CD4-positive, alpha-beta memory T cell (primary cell): ENCODE measurements at places on chromosomes 4 and X. TPM values are rescaled to one million over a fixed set of nuclear protein-coding genes. Genes with fewer than 3 reads are reported as not detected.
A peak's percentile ranks its signal among the peaks of the same experiment; 100 is the strongest.

The ANK2 gene
- not detected for polyA plus RNA-seq

DNA sequence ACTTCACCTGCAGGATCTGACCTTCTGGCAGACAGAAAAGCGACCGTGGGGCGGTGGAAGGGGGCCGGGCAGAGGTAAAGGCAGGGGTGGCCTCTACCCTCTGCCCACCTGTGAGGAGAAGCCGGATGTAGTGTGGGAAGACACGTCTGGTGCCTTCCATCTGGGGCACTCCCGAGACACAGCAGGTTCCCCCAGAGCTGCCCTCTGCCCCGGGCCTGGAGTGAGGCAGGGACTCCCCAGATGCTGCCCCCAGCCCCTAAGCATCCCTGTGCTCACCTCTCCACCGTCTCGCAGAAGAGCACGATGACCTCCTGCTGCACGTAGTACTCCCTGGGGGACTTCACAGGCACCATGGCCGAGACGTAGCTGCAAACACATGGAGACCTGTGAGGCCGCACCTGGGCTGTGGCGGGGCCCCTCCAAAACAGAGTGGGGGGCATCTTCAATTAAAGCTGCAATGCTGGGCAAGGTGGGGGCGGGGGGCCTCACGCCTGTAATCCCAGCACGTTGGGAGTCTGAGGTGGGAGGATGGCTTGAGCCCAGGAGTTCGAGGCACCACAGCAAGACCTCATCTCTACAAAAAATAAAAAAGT, 75.3 kb upstream of the MXD4 start:
- no peaks in the 10 kb centered on the region for H3K36me3 ChIP-seq
- H3K4me3 ChIP-seq, result no peak overlapping the region
- H3K27ac ChIP-seq, result no peak overlapping the region
- no peak for DNase-seq
- no peaks in the 10 kb centered on the region for H3K27me3 ChIP-seq

DNA sequence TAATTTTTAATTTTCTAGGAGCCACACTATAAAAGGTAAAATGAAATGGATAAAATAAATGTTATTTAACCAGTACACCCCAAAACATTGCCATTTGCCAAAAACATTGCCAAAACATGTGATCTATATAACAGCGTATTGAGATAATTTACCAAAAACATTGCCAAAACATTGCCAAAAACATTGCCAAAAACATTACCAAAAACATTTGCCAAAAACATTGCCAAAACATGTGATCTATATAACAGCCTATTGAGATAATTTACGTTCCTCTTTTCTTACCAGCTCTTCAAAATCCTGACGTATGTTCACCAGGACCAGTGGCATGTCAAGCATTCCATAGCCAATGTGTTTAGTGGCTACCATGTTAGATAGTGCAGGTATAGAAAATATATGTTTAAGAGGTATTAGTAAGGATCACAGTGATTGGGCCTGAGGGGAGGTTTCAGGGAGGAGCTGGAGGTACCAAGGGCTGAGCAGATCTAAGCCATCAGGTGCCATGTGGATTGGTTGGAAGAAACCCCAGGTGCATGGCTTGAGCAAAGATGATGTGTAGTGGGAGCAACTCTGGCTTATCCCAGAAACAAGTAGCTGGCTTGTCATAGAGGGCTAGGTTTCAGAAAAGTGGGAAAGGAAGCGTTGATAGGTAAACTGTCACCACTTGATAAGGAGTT, 42.6 kb downstream of the RAPGEF2 start:
- no peak for DNase-seq
- no peaks in the 10 kb centered on the region for H3K36me3 ChIP-seq
- H3K27ac ChIP-seq, result no peak overlapping the region

GRCh38 chr4:17664755-17665154, 50.3 kb downstream of the MED28 start:
- no peak overlapping the region for H3K27ac ChIP-seq
- no peak for DNase-seq
- H3K4me3 ChIP-seq, result no peak overlapping the region
- H3K4me1 ChIP-seq, result no peaks in the 10 kb centered on the region
- no peaks in the 10 kb centered on the region for H3K27me3 ChIP-seq

The ZFP92 gene
- 0.03 TPM for polyA plus RNA-seq

The MBNL3 gene
- polyA plus RNA-seq, result 32.2 TPM

DNA sequence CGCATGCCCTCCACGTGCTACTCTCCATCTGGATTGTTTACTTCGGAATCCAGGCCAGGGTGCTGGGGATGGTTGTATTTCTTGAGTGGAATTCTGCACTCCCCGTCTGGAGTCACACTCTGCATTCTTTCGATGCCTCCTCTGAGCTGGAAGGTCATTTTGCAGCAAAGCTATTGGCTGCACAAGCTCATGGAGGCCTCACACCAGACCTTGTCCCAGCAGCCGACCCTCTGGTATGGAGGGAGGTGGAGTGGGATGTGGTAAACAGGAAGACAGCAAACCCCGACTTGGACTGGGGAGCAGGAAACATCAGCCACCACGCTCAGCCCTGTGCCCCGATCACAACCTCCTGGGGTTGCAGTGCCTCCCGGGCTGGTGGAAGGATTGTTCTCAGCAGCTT, 225.3 kb upstream of the LNX1 start:
- no peaks in the 10 kb centered on the region for H3K4me1 ChIP-seq
- H3K4me3 ChIP-seq, result no peak overlapping the region
- DNase-seq, result no peak
- H3K27ac ChIP-seq, result no peak overlapping the region
- H3K27me3 ChIP-seq, result no peaks in the 10 kb centered on the region
- no peaks in the 10 kb centered on the region for H3K36me3 ChIP-seq

DNA sequence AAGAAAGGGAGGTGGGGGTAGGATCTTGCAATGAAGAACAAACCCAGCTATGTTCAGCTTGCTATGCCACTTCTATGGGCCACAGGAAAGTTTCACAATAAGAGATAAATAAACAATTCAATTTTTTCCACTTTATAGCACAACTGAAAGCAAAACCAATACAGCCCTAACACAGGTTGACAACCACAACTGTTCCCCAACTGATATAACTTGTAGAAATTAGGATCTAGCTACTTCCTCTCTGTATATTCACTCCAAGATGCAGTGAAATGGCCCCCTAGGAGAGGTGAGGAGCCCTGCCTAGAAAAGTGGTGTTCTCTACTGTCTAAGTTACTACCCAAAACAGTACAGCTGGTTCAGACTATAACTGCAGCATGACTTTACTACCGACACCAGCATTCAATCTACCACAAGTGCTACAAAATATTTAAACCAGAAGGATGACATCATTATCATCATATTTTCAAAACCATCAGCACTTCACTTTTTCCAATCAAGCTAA, 77.0 kb downstream of the FBXW7 start:
- no peaks in the 10 kb centered on the region for H3K27me3 ChIP-seq
- no peaks in the 10 kb centered on the region for H3K36me3 ChIP-seq
- no peak overlapping the region for H3K4me3 ChIP-seq
- peak; percentile 31 for DNase-seq
- peaks cover 46% of the 10 kb centered on the region for H3K4me1 ChIP-seq

The CT45A1 gene
- polyA plus RNA-seq, result not detected

GRCh38 chrX:133645977-133646718, 230.9 kb upstream of the GPC4 start:
- no peak overlapping the region for H3K27ac ChIP-seq
- H3K27me3 ChIP-seq, result no peaks in the 10 kb centered on the region
- H3K4me1 ChIP-seq, result no peaks in the 10 kb centered on the region
- H3K4me3 ChIP-seq, result no peak overlapping the region
- no peaks in the 10 kb centered on the region for H3K36me3 ChIP-seq

DNA sequence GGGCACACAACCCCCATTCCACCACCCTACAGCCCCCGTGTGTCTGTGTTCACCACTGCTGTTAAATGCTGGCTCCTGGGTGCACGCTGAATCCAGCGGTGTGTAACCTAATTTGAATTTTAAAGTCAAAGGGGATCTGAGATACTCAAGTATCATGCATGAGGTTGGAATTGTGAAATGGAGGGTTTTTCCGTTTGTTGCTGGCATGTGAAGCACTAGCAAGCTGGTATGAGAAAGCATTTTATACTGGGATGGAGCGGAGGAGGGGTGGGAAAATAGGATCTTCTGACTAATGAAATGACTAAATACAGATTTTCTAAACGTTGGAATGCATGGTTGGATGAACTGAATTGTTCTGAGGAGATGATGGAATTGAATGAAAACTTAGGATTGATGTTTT, 36.9 kb upstream of the FAT1 start:
- H3K4me1 ChIP-seq, result no peaks in the 10 kb centered on the region
- no peak overlapping the region for H3K27ac ChIP-seq
- H3K27me3 ChIP-seq, result no peaks in the 10 kb centered on the region
- no peaks in the 10 kb centered on the region for H3K36me3 ChIP-seq
- H3K4me3 ChIP-seq, result no peak overlapping the region

The GAB3 gene
- 5.6 TPM for polyA plus RNA-seq

The EVC gene
- 0.17 TPM for polyA plus RNA-seq

DNA sequence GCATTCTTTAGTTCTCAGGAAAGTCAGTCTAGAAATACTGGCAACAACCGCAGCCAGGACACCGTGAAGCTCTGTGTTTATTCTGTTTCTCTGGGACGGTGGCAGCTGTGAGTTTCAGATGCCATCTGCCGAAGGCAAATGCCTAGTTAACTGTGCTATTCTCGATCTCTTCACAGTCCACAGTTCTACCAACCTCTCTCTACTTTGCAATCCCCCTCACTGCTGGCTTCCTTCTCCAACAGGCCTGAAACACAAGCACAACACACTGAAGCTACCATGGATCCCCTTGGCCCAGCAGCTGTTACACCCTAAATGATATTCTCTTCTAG, 118.8 kb downstream of the ZNF827 start:
- no peaks in the 10 kb centered on the region for H3K36me3 ChIP-seq
- no peaks in the 10 kb centered on the region for H3K27me3 ChIP-seq
- no peak for DNase-seq
- H3K4me3 ChIP-seq, result no peak overlapping the region
- H3K27ac ChIP-seq, result no peak overlapping the region

DNA sequence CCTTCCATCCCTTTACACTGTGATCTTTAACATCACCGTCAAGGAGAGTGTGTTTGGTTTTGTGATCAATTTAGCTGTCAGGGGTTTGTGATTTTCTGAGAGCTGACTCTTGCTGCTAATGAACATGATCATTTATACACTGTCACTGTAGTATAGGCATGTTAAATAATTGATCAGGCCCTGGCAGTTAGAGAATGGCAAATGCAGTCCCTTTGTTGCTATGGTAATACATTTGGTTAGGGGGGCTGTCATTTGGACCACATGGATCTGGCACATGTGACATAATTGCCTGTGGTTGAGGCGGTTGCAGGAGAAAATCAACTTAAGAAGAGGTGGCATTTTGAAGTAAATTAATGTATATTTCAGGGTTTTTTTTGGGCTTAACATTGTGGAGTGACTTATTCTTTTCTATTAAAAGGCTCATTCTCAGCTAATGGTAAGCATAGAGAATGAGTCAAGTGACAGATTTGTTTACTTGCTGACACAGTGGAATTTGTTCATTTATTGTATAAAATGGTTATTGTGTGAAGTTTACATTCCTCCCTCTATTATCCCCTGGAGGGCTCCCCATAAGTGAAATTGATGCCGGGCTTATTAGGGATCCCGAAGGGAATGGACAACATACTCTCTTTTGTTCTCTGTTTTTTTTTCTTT, 114.0 kb downstream of the FHIP1A start:
- H3K36me3 ChIP-seq, result no peaks in the 10 kb centered on the region
- no peaks in the 10 kb centered on the region for H3K27me3 ChIP-seq
- H3K4me1 ChIP-seq, result no peaks in the 10 kb centered on the region
- H3K4me3 ChIP-seq, result no peak overlapping the region
- H3K27ac ChIP-seq, result no peak overlapping the region

GRCh38 chr4:118738090-118738489, 52.9 kb downstream of the METTL14 start:
- H3K27ac ChIP-seq, result no peak overlapping the region
- no peak overlapping the region for H3K4me3 ChIP-seq
- H3K27me3 ChIP-seq, result no peaks in the 10 kb centered on the region
- no peaks in the 10 kb centered on the region for H3K4me1 ChIP-seq

DNA sequence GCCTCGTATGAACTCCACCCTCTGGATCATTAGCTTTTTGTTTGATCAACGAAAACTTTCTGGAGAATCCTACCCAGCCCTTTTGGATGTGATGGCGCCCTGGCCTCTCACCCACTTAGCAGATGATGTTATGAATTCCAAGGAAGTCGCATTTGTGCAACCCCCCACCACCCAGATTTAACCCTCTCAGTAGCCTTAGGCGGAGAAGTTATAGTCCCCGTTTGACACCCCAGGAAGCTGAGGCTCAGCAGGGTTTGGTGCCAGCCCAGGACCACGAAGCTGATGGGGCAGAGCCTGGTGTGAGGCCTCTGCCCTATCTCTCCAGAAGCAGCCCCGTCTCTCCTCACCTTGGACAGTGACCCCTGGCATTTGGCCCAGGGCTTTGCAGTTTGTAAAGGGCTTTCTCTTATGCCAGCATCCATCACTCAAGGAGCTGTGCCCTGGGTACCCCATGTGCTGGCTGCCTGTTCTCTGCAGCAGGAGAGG, 1.0 kb downstream of the WFS1 start:
- DNase-seq, result no peak
- H3K36me3 ChIP-seq, result no peaks in the 10 kb centered on the region

DNA sequence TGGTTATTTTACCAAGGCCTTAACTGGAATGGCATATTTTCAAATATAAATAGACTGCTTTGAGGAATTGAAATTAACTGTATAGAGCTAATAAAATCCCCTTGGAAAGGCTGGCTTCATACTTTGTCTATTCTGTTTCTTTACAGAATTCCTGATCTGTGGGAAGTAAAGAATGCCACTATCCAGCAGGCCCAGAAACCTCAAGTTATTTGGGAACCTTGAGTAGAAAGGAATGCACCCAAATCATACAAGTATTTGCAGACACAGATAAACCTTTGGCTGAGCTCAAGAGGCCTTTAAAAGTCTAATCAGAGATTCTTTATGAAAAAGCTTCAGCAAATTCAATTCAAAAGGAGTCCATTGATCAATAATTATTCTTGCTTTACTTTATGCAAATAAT, 975.7 kb upstream of the PABPC4L start:
- no peak overlapping the region for H3K4me3 ChIP-seq
- no peaks in the 10 kb centered on the region for H3K36me3 ChIP-seq
- no peak for DNase-seq
- no peaks in the 10 kb centered on the region for H3K4me1 ChIP-seq

DNA sequence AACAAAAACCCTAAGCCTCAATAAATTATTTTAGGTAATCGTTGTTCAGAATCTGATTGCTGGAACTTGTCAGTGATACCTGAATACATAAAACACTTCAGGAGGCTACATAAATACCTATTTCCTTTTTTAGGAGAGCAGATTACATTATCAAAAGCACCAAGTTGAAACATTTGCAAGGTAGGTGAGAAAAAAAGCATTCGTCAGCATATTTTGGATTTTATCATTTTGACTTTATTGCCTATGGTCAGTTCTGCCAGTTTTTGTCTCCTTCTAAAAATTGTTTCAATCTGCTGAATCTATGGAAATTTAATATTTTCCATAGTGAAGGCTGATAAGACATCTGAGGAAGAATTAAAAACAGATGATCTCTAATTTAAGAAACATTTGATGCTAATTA, 16.5 kb upstream of the MAD2L1 start:
- H3K27ac ChIP-seq, result no peak overlapping the region
- no peaks in the 10 kb centered on the region for H3K27me3 ChIP-seq
- no peak overlapping the region for H3K4me3 ChIP-seq
- no peaks in the 10 kb centered on the region for H3K36me3 ChIP-seq
